ENCODE measurements at places on chromosomes 1 and 21. TPM values are rescaled to one million over a fixed set of nuclear protein-coding genes. Genes with fewer than 3 reads are reported as not detected.

LMNA gene
- 942 TPM for total RNA-seq

- DNase-seq, result no peak
These were observed 17.2 kb upstream of the POFUT2 start for GRCh38 chr21:45304945-45305344.

- no peak for DNase-seq
These were observed 81.5 kb upstream of the DPYD start for GRCh38 chr1:98002288-98002687.

DNA sequence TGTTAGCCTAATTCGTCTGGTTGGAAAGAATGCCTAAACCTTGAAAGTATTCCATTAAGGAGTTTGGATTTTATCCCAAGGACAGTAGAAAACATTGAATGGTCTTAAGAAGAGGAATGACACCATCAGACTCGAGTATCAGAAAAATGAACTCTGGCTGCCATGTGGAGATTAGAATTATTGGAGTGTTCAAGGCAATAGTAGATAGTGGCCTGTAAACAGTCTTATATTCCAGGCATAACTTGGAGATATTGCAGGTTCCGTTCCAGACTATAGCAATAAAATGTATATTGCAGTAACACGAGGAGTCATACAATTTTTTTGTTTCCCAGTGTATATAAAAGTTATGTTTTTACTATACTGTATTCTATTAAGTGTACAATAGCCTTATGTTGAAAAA lies 130.9 kb downstream of the GDAP2 start:
- DNase-seq, result no peak

DNA sequence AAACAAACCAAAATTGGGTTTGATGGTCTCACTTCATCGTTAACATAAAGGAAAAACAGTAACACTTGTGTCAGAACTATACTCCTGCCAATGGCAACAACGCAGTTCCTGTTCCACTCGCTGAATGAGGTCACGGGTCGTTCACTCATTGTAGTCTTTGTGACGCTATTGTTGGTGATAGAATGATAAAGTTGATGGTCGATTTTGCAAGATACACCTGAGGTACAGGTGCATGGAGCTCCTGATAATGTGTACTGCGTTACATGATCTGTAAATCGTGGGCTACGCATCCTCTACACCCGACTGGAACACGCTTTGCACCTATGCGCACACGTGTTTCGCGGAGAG lies 391 bp upstream of the CENPS start:
- peak; percentile 66 for DNase-seq

- DNase-seq, result no peak
These were observed 6.5 kb downstream of the PGLYRP4 start for GRCh38 chr1:153342178-153342577.

GRCh38 chr1:201419256-201419655 lies 2.3 kb downstream of the TNNI1 start:
- DNase-seq, result no peak

- DNase-seq, result no peak
These were observed 935 bp upstream of the COG2 start for GRCh38 chr1:230641346-230641745.

- DNase-seq, result no peak
These were observed 18.3 kb downstream of the NECAP2 start for GRCh38 chr1:16458831-16459230.

DNA sequence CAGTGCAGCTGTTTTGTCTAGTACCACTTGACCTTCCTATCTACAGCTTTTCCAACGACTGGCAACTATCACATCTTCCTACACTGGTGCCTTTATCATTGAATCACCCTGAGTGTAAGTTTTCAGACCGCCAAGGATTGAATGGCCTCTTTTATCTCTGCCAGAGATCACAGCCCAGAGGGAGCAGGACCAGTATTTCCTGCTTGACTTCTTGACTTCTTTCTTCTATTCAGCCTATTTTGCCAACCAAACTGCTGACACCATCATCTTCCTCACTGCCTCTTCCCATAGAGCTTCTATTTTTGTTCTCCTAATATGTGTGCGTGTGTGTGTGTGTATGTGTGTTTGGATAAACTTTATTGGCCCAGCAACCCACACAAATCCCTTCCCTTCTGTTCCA lies 53.8 kb downstream of the SERBP1 start:
- no peak for DNase-seq

GRCh38 chr21:25907573-25908275 lies 173.0 kb downstream of the GABPA start:
- no peak for DNase-seq

FAM163A gene
- 0.07 TPM for total RNA-seq

DNA sequence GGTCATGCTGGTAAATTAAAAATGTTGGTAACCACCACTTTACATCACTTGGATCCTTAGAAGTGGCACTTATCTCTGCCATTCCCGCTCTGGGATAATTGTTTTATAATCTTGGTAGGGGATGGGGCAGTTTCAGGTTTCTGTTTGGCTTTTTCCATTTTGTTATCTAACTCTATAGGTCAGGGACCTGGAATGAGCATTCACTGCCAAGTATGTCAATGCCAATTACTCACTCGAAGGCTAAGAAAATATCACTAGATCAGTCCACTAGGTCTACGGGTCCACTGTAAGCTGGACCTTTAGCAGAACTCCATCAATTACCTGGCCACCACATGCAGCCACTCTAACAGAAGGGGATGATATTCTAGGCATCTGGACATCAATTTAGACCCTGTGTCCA lies 4.5 kb upstream of the DIP2A start:
- no peak for DNase-seq

- DNase-seq, result no peak
These were observed 292.8 kb upstream of the VAMP3 start for GRCh38 chr1:7478142-7478790.

GRCh38 chr1:243500512-243500911 lies 244.7 kb downstream of the SDCCAG8 start:
- DNase-seq, result no peak

- DNase-seq, result no peak
These were observed 45.3 kb downstream of the PKP1 start for GRCh38 chr1:201328576-201328975.

GRCh38 chr1:8197493-8198282 lies 120.2 kb upstream of the SLC45A1 start:
- DNase-seq, result peak; percentile 57

SPATA45 gene
- total RNA-seq, result not detected

OR2L13 gene
- not detected for total RNA-seq

GRCh38 chr1:104932030-104932915 lies 1182.6 kb downstream of the AMY1C start:
- no peak for DNase-seq

- DNase-seq, result peak; percentile 49
These were observed 38.5 kb downstream of the MACO1 start for GRCh38 chr1:25469177-25469576.

GRCh38 chr1:58983162-58983561 lies 199.3 kb upstream of the JUN start:
- no peak for DNase-seq

DCST1 gene
- total RNA-seq, result not detected

- no peak for DNase-seq
These were observed 2.9 kb downstream of the NCDN start for GRCh38 chr1:35560256-35561225.

GRCh38 chr21:17343055-17343454 lies 169.8 kb upstream of the CXADR start:
- DNase-seq, result no peak

DNA sequence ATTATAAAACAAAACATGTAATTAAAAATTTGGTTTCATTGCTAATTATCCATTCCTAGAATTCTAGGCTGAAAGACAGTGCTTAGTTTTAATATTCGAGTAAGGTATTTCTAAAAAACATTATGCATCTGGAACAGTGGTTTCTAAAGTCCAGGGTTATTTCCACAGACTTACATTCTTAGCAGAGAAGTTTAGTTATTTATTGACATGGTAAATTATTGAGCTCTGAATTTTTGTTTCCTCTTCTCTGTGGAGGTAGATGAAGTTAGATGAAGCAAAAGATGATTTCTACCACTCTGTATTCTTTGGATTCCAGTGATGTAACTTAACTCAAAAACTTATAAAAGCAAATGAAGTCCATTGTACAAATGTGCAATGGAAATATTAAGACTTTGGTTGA lies 709.4 kb downstream of the MRPL39 start:
- no peak for DNase-seq

DNA sequence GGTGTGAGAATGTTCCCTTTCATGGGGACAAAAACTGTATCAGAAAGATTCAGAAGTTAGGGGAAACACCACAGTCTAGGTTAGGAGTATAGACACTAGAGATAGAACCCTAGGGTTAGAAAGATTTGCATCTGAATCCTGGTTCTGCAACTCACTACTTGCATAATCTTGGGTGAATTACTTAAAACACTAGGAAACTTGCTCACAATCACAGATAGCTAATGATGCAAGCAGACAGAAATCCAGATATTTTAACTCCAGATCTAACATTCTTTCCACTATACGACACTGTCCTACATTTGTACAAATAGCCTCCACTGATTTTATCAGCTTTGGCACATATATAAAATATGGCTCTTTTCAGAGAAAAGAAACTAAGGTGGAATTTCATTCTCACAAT lies 30.8 kb upstream of the GLIS1 start:
- DNase-seq, result no peak

FMOD gene
- total RNA-seq, result 0.07 TPM

GRCh38 chr21:34603710-34604057 lies 11.2 kb downstream of the RCAN1 start:
- no peak for DNase-seq

DNA sequence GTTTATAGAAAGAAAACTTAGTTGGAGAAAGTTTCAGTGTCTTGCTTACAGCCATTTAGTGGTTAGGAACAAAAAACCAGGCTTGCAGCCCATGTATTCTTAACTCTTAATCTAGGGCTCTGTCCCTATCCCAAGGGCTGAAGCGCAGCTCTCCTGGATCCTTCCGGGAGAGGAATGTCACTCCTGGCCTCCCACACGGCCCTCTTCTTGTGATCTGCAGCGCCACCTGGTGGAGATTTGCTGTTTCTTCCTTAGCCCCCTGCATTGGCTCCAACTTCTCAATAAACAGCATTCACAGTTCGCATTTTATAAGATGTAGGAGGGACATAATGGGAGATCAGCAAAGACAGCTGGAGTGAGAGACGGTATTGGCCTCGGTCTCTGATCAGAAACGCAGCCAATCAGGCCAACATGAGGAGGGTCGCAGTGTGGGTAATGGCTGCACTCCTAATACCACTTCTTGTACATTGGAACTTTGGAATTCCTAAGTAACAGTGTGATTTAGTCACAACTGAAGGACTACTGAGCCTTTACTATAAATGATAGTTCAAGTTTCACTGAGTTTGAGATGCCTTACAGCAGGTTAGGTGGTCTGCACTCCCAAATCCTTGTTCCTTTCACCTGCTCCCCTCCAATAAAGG lies 283.4 kb downstream of the ASTN1 start:
- peak; percentile 13 for DNase-seq

DNA sequence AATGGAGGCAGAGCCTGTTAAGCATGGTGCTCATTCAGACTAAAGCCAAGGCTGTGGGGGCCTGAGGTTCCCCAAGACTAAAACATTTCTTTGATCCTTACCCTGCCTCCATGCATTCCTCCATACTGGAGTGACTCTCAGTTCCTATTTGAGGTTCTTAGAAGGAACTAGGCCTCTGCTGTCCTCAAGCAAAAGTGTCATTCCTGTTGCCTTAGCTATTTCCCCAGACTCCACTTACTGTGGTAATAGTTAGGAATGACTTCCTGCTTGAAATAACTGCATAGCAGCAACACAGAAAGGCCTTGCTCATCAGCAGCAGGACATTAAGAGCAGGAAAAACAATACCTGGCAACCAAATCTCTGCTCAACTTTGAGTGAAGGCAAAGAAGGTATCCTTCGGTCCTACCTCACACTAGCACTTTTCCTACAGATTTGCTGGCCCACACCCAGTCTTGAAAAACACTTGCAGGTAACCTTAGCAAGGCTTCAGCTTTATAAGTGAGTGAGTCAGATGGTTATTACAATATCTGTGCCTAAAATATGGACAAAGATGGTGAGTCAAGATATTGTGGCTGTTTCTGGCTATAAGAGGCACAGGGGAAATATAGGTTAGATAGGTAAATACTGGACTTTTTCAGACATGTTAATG lies 14.8 kb downstream of the LRRC41 start:
- DNase-seq, result no peak

DNA sequence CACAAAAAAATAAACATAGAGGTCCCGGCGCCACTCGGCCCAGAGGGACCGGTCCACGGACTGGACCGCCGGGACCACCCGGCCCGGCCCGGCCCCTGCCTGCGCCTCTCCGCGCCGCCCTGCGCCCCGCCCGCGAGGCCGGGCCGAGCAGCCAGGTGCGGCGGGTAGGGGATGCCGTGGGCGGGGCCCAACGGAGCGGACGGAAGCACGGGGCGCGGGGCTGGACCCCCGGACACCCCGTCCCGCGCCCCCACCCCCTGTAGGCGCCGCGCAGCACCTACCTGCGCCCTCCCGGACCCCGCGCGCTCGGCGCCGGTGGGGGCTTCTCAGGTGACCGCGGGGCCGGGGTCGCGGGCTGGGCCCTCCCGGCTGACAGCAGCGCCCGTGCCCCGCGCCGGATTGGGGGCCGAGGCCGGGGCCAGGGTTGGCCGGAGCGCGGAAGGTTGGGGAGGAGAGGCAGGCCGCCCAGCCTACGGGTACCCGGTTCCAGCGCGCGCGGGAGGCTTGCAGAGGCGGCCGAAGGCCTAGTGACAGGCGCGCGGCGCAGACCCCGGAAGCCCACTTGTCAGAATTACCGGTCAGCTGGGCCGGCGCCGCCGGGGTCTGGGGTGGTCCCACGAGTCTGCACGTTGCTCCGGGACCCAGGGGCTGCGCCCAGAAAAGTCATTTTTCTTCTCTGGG lies 351.9 kb upstream of the CAMK1G start:
- DNase-seq, result no peak

DNA sequence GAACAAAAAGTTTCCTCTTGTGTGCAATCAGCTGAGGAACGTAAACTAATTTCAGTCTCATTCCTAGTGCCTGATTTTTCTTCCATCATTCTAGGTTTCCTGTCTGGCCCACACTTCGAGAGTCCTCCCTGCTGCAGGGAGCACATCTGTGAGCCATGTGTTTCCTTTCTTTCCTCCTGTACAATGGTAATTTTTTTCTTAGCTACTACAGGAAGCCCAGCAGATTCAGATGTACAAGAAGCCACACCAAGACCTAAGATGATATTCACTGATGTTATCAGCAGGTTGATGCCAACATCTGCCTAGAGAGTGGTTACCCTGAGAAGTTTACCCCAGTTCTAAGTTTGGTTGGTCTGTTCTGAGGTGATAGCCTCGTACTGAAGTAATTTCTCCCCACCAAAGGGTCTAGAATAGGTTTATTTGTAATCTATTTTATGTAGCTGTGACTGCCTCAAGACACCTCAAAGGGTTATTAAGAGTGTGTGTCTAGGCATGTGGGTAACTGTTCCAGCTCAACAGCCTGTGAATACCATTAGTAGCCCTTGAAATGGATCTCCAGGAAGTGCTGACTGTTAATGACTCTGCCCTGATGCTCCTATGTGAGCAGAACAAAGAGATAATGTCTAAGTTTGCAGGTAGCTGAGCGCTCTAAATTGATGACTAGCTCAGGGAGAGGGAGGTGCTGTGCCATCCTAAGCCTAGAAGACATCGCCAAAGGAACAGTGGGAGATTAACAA lies 31.7 kb upstream of the CLDN14 start:
- DNase-seq, result peak; percentile 53

DNA sequence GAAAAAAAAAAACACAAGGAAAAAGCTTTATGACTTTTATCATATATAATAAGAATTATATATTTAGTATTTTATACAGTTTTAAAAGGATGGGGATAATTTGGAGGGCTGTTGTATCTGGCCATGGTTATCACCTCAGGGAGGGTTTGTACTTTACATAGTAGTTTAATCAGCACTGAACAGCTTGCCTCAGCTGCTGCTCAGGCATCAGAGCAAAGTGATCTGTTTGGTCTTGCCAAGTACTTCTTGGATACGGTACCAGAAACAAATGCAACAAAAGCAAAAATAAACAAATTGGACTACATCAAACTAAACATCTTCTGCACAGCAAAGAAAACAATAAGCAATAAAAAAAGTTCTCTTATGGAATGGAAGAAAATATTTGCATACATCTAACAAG lies 2.6 kb upstream of the SPTA1 start:
- no peak for DNase-seq
